ENCODE measurements at places on chromosomes 6 and 20. TPM values are rescaled to one million over a fixed set of nuclear protein-coding genes. Genes with fewer than 3 reads are reported as not detected.

Gene ZNF391
- polyA plus RNA-seq, result 0.72 TPM

Gene FAM83C
- not detected for polyA plus RNA-seq

Gene MAPK13
- polyA plus RNA-seq, result 1.4 TPM

Gene RUNX2
- polyA plus RNA-seq, result 0.34 TPM

Gene SLC25A27
- 17.0 TPM for polyA plus RNA-seq

Gene EYA2
- polyA plus RNA-seq, result 2.7 TPM

Gene SULF2
- polyA plus RNA-seq, result 25.4 TPM

Gene ZNF292
- 5.8 TPM for polyA plus RNA-seq

Gene TRIM10
- not detected for polyA plus RNA-seq

Gene ARFGEF3
- polyA plus RNA-seq, result 0.63 TPM

Gene MMP24
- polyA plus RNA-seq, result 0.27 TPM

Gene GPX5
- polyA plus RNA-seq, result not detected

Gene RAB23
- polyA plus RNA-seq, result 6.1 TPM

Gene ID4
- polyA plus RNA-seq, result 57.3 TPM

Gene BMP2
- 1.9 TPM for polyA plus RNA-seq

Gene FLRT3
- polyA plus RNA-seq, result 0.23 TPM

Gene FAM184A
- 2.9 TPM for polyA plus RNA-seq

Gene SLC32A1
- not detected for polyA plus RNA-seq

Gene APOM
- polyA plus RNA-seq, result 3.9 TPM

Gene EDN1
- 4.2 TPM for polyA plus RNA-seq

Gene SEL1L2
- polyA plus RNA-seq, result 1.1 TPM

Gene TREM1
- 1.1 TPM for polyA plus RNA-seq

Gene EBF4
- polyA plus RNA-seq, result 4.8 TPM

Gene WFDC5
- not detected for polyA plus RNA-seq

Gene ULBP1
- polyA plus RNA-seq, result 0.20 TPM

Gene ERVFRD-1
- 0.05 TPM for polyA plus RNA-seq

Gene ZNF165
- polyA plus RNA-seq, result 0.36 TPM

Gene BYSL
- 6.5 TPM for polyA plus RNA-seq

Gene DHX16
- polyA plus RNA-seq, result 17.0 TPM

Gene RGS17
- polyA plus RNA-seq, result 0.07 TPM

Gene PLEKHG1
- 2.2 TPM for polyA plus RNA-seq

Gene C6orf15
- polyA plus RNA-seq, result not detected

Gene CST8
- polyA plus RNA-seq, result not detected

Gene RHAG
- 2.8 TPM for polyA plus RNA-seq

Gene MEP1A
- polyA plus RNA-seq, result not detected

Gene BPIFA1
- not detected for polyA plus RNA-seq

Gene TEAD3
- 27.1 TPM for polyA plus RNA-seq

Gene UST
- 5.1 TPM for polyA plus RNA-seq

Gene RIOK1
- polyA plus RNA-seq, result 7.7 TPM
